Pancreas (tissue), 10 donors: ENCODE measurements at places on chromosomes 2 and 18.
A peak's percentile ranks its signal among the peaks of the same experiment; 100 is the strongest.

DNA sequence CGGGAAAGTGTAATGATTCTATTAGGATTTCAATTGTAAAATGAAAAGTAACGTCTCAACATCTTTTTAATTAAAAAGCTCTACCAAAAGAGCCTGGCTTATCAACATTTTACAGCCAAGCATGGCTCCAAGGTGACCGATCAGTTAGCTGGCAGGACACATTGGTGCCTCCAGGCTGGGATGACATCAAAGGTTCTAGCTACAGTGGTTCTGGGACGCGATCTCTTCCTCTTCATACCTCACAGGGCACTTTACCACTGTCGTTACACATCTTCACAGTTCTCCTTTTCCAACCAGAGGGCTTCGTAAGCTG, 693 bp downstream of the ORC2 start:
- H3K4me3 ChIP-seq, result peak overlapping the region; percentile 96
- no peaks in the 10 kb centered on the region for H3K36me3 ChIP-seq
- DNase-seq, result no peak
- no peaks in the 10 kb centered on the region for H3K27me3 ChIP-seq
- H3K4me1 ChIP-seq, result peaks cover 29% of the 10 kb centered on the region

GRCh38 chr2:85017411-85018048, 46.6 kb downstream of the KCMF1 start:
- H3K27me3 ChIP-seq, result no peaks in the 10 kb centered on the region
- peaks cover 18% of the 10 kb centered on the region for H3K4me1 ChIP-seq
- DNase-seq, result no peak

DNA sequence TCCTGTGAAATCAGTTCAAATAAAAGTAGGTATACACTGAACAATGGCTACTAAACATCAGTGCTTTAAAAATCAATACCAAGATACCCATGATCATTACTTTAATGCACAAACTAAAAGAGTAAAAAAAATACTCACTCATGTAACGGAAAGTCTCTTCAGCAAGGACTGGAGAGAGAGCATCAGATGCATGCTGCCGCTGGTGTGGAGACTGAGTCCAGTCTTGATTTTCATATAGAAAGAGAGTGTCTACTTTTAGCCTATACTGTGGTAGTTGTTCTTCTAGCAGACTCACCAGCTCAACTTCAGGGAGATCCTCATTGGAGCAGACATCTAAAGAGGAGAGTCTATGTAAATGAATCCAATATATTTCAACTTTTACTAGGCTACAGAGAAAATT, 44.0 kb downstream of the TRAK2 start:
- DNase-seq, result no peak
- H3K4me1 ChIP-seq, result peaks cover 49% of the 10 kb centered on the region
- H3K36me3 ChIP-seq, result no peaks in the 10 kb centered on the region

DNA sequence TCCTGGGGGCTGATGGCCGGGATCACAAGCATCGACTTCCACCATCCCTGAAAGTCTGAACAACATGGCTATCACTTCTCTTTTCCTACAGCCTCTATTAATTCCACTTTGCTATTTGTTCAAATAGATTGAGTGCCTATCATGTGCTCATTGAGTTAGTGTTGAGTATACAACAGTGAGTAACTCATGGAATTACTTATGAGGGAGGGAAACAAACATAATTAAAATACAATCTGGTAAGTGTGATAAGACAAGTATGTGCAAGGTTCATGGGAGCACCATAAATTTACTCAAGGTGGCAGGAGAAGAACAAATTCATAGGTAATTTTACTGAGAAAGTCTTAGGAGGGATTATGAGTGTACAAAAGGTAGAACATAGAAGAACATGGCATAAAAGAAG, 86.4 kb downstream of the MEP1B start:
- H3K36me3 ChIP-seq, result no peaks in the 10 kb centered on the region
- no peaks in the 10 kb centered on the region for H3K27me3 ChIP-seq
- no peak for DNase-seq
- H3K4me1 ChIP-seq, result peaks cover 31% of the 10 kb centered on the region

- no peaks in the 10 kb centered on the region for H3K4me1 ChIP-seq
- no peak overlapping the region for H3K4me3 ChIP-seq
- H3K27ac ChIP-seq, result no peak overlapping the region
- no peaks in the 10 kb centered on the region for H3K36me3 ChIP-seq
These were observed 66.5 kb upstream of the TGIF1 start for GRCh38 chr18:3383381-3383915.
